ENCODE measurements at places on chromosomes 12 and 14.

DNA sequence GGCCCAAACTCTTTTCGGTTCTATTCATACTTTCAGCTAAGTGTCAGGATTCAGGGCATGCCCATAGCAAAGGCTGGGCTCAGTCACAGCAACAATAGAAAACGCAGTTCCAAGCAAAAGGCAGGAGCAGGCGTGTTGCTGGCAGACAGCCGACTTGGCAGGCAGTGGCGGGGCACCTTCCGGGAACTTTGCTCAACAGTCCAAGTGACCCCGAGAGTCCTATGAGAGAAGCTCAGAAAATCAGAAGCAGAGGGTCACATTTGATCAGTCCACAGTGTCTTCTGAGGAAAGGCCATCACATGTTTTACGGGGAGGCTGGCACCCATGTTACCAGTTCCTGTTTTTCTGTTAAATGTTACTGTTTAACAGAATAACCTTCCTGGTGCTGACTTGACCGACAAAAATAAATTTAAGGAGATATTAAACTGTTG is 115.0 kb downstream of the DACT1 start:
- DNase-seq = no peak

- DNase-seq = no peak
Measured at GRCh38 chr12:24815114-24815423, 133.8 kb downstream of the BCAT1 start.

GRCh38 chr12:61757831-61758505 is 502.2 kb upstream of the USP15 start:
- DNase-seq = no peak

- DNase-seq = no peak
Measured at GRCh38 chr14:77023001-77023996, 5.2 kb downstream of the IRF2BPL start.

GRCh38 chr14:95460647-95461478 is 55.6 kb downstream of the SYNE3 start:
- no peak for DNase-seq

DNA sequence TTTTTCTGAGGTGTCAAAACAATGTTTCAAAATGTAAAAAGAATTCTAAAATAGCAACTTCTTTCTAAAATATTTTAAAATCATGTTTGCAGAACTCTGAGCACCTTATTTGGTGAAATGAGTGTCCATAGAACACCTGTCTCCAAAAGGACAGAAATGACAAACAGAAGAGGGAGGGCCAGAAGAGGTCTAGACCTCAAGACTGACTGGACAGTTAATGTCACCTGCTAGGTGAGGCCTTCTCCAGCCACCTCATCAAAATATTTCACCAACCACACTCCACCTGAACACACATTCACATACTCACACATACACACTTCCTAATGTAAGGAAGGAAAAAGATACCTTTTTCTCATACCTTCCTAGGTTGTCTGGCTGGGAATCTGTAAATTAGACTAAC is 147.8 kb upstream of the PLEKHA5 start:
- DNase-seq = no peak

DNA sequence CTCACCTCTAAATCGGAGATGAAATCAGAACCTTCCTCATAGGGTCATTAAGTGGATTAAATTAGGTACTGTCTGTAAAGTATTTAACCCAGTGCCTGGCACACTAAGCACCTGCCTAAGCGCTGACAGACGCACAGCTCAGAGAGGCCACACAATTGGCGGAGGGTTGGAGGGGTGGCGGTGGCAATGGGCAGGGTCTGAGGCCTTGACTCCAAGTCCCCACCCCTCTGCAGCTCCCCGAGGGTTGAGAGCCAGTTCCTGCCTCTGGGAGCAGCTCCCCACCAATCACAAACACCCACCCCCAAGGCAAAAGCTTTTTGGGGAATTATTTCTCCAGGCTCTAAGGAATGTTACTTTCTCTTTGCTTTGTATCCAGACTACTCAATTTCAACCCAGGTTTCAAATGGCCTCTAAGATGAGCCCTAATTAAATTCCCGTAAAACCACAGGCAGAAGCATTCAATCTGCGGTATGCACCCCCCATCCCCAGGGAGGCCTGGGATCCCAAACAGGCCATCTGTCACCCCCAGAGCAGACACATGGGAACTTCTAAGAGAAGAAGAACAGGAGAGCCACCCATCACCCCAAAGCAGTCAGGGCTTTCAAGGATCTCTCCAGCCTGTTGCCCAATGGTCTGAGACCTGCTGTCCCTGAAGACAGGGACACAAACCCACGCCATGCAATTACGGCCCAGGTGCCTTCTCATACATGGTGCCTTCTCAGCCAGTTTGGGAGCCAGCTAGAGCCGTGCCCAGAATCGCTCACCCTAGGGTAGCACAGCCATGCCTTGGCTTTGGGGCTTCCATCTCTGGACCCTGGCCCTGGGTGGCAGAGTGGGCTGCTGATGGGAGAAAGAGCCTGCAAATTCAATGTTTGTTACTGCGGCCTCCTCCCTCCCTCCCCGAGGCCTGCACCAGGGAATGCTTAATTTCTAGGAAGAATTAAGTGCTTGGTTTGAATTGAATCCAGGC is 66.1 kb downstream of the CHGA start:
- no peak for DNase-seq

DNA sequence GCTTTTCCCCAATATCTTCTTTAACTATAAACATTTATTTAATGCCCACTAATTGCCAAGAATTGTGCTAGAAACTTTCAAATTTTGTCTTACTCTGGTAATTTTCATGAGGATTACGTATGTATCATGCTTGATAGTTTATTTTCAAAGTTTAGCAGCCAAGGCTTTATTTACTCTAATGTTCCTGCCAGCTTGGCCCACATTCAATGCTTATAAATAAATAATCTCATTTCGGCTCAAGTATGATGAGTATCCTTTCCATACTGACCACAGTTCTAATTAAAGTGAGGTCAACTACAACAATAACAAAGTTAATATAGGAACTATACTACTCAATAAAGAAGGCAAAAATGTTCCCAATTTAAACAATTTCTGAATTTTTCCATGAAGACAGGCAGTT is 259.2 kb downstream of the MED13L start:
- no peak for DNase-seq

DNA sequence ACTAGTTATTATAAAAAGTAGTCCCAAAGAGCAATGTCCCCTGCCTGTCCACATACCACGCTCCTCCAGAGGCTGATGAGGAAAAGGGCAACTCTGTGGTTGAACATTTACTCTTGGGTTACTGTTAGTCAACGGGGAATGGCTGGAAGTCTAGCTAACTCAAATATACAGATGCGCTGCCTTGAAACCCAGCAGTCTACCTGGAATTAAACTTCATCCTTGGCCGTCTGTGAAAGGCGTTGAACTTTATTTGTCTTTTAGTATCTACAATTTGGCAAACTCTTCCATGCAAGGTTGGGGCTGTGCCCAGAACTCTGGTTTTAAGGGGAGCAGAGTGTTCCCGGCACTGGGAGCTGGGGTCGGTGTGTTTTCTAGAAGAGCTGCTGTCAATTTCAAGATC is 3.9 kb upstream of the MEG3 start:
- DNase-seq = no peak

GRCh38 chr12:79046021-79046420 is 181.4 kb downstream of the SYT1 start:
- no peak for DNase-seq

GRCh38 chr14:61308198-61308597 is 13.2 kb upstream of the PRKCH start:
- DNase-seq = no peak

DNA sequence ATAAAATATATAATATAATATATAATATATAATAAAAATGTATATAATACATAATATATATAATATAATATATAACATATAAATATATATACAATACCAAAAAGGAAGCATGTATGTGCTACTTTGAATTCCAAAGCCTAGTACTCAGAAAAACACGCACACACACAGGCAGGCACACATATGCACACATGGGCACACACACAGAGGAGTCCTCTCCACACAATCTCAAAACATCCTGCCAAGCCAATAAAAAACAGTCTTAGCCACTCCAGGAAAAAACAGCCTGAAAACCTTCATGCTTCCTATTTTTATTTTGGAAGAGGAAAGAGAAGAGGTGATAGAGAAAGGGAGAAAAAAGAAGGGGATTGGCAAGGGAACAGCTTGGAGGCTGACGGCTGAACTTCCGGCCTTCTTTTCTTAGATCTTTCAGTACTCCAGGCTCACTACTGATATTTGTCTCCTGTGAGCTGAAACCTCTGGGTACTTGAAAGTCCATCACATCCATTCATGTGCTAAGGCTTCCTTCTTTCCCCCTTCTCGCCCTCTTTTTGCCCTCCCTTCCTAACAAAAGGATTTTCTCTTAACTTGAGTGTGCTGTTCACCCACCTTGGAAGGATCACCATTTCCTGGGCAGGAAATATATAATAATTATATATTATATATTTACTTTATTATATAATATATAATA is 394.2 kb downstream of the NUAK1 start:
- DNase-seq = no peak

DNA sequence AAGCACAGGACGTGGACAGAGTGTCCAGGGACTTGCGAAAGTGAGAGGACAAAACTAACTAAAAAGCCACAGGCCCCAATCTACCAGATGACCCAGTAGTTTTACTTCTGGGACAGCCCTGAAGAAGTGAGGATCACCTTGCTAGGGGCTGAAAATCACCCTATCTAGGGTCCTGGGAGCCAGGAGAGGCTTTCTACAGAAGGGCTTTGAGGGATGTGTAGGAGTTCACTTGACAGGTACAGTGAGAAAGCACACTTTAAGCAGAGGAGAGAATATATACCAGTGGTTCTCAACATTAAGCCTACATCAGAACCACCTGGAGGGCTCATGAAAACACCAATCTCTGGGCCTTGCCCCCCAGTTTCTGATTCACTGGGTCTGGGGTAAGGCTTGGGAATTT is 60.8 kb downstream of the ZNF664 start:
- DNase-seq = no peak

- DNase-seq = no peak
Measured at GRCh38 chr14:105059925-105060565, 5.2 kb downstream of the GPR132 start.

DNA sequence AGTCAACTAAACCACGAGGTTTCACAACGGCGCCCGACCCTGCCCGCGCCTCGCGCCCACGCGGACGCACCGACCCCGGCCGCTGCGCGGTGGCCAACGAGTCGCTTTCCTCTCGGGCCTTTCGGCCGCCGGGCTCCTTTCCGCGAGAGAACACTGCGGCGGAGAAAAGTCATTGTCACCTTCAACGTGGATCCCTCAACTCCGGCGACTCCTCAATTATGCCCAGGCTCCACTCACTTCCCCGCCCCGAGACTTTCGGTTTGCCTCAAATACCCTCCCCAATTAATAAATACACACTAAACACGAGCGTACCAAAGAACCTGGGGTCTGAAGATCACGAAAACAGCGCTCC is 450 bp downstream of the SINHCAF start:
- peak; percentile 19 for DNase-seq

DNA sequence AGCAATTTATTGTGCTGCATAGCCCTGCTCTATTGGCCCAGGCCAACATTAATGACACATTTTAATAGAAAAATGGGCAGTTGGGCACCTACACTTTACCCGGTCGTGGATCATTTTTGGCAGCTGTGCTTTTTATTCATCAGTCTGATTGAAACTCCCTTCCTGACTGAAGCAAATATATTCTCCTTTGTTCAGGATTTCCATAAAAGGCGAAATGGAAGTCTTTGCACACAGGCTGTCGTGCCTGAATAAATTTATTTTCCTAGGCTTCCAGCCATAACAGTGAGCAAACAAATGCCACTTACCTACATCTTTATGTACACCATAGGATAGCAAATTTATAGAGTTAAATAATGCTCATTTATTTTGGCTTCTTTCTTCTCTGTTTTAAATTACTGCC is 480.7 kb upstream of the DCN start:
- DNase-seq = no peak
